ENCODE measurements at places on chromosomes 5 and 9.

GRCh38 chr9:112020680-112021596 lies 124.3 kb downstream of the UGCG start:
- no peak overlapping the region for H3K4me3 ChIP-seq
- no peak overlapping the region for H3K27ac ChIP-seq
- H3K27me3 ChIP-seq = no peaks in the 10 kb centered on the region
- DNase-seq = no peak
- no peaks in the 10 kb centered on the region for H3K36me3 ChIP-seq

GRCh38 chr5:146447734-146448380 lies 724 bp downstream of the TCERG1 start:
- peaks cover 29% of the 10 kb centered on the region for H3K4me1 ChIP-seq
- H3K36me3 ChIP-seq = no peaks in the 10 kb centered on the region
- no peak for DNase-seq
- no peaks in the 10 kb centered on the region for H3K27me3 ChIP-seq

GRCh38 chr5:33720176-33720575 lies 171.6 kb downstream of the ADAMTS12 start:
- H3K36me3 ChIP-seq = no peaks in the 10 kb centered on the region
- H3K27me3 ChIP-seq = no peaks in the 10 kb centered on the region
- H3K27ac ChIP-seq = no peak overlapping the region
- H3K4me1 ChIP-seq = no peaks in the 10 kb centered on the region
- DNase-seq = no peak

DNA sequence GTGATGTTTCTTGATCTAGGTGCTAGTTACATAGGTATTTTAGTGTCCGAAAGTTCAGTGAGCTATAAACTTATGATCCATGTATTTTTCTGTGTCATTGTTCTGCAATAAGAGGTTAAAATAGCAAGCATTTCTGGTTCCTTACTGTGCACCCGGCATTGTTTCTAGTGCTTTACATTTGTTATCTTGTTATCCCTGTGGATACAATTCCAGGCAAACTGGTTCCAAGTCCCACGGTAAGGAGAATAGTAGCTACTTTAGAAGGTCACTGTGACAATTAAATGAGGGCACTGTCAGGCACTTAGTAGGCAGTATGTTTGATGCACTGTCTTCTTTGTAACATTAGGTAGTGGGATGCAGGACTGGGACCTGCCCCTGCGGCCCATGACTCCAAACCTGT lies 9.0 kb downstream of the FUBP3 start:
- no peaks in the 10 kb centered on the region for H3K4me1 ChIP-seq
- no peak for DNase-seq
- no peak overlapping the region for H3K27ac ChIP-seq
- H3K4me3 ChIP-seq = no peak overlapping the region
- H3K36me3 ChIP-seq = peaks cover 16% of the 10 kb centered on the region
- no peaks in the 10 kb centered on the region for H3K27me3 ChIP-seq

- DNase-seq = no peak
- no peak overlapping the region for H3K4me3 ChIP-seq
- no peaks in the 10 kb centered on the region for H3K36me3 ChIP-seq
- no peaks in the 10 kb centered on the region for H3K27me3 ChIP-seq
Measured at GRCh38 chr5:30581198-30581935, 612.1 kb upstream of the CDH6 start.

DNA sequence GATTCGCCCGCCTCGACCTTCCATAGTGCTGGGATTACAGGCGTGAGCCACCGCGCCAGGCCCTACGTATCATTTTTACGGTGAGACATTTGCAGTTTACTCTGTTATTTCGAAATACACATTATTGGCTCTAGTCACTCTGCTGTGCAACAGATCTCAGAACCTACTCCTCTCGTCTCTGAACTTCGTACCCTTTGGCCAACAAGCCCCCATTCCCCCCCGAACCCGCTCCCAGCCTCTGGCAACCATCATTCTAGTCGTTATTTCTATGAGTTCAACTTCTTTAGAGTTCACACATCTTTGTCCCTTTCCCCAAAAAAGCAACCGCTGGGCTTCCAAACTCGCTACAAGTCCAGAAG lies 735 bp downstream of the PTGR1 start:
- H3K36me3 ChIP-seq = no peaks in the 10 kb centered on the region
- peaks cover 24% of the 10 kb centered on the region for H3K4me1 ChIP-seq
- H3K4me3 ChIP-seq = peak overlapping the region; percentile 61
- H3K27me3 ChIP-seq = peaks cover 24% of the 10 kb centered on the region
- no peak for DNase-seq

- no peaks in the 10 kb centered on the region for H3K36me3 ChIP-seq
- H3K4me1 ChIP-seq = peaks cover 20% of the 10 kb centered on the region
- H3K27ac ChIP-seq = no peak within 1 kb of the TSS
- peaks cover 11% of the 10 kb centered on the region for H3K27me3 ChIP-seq
- peak within 1 kb of the TSS; percentile 38 for H3K4me3 ChIP-seq
Measured at GRCh38 chr5:172454358-172455086, at the start of gene SH3PXD2B. Gene SH3PXD2B (minus strand): TSS chr5:172454525. CDS start chr5:172454352, 173 bp downstream.

- no peak overlapping the region for H3K27ac ChIP-seq
- no peaks in the 10 kb centered on the region for H3K36me3 ChIP-seq
- H3K27me3 ChIP-seq = no peaks in the 10 kb centered on the region
- no peak overlapping the region for H3K4me3 ChIP-seq
Measured at GRCh38 chr9:113890704-113891103, 14.6 kb downstream of the ZNF618 start.

DNA sequence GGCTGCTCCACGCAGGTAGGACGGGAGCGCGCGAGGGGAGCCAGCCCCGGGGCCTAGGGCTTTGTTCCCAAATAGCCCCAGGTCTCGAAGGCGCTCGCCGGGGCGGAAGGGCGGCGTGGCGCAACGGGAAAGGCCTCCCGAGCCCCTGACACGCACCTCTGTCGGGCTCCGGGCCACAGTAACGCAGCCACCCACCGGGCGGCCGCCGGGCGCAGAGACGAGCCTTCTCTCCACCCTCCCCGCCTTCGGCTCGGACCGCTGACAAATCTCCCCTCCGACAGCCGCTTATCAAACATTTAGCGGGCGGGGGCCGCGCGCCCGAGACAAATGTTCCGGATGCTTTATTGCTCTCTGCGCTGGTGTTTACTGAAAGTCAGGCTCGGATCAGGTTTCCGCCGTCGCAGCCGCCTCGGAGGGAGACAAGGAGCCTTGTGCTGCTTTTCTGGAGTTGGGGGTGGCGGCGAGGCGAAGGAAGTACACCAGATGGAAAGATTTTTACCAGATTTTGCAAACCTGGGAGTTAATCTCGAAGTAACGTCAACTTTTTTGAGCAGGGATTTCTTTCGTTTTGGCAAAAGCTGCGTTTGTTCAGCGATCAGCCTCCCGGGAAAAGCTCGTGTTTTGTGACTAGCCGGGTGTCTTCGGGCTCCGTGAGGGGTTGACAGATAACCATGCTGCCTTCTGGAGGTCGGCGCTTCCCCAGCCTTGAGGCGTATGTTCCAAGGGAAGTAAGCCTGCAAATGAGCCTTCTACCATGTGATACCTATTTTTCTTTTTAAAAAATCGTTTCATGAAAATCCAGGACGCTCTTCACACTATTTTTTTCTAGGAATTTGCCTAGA lies 950 bp downstream of the RGMB start:
- peak overlapping the region; percentile 74 for H3K4me3 ChIP-seq
- peak; percentile 65 for DNase-seq
- peaks cover 6% of the 10 kb centered on the region for H3K27me3 ChIP-seq
- H3K27ac ChIP-seq = peak overlapping the region; percentile 4
- no peaks in the 10 kb centered on the region for H3K36me3 ChIP-seq
